Adrenal gland (tissue), 19 donors: ENCODE measurements at places on chromosomes 6 and 20.

- H3K27me3 ChIP-seq, result no peaks in the 10 kb centered on the region
- H3K4me3 ChIP-seq, result no peak overlapping the region
- no peak for DNase-seq
Observed at GRCh38 chr6:142276256-142276655, 25.6 kb upstream of the ADGRG6 start.

DNA sequence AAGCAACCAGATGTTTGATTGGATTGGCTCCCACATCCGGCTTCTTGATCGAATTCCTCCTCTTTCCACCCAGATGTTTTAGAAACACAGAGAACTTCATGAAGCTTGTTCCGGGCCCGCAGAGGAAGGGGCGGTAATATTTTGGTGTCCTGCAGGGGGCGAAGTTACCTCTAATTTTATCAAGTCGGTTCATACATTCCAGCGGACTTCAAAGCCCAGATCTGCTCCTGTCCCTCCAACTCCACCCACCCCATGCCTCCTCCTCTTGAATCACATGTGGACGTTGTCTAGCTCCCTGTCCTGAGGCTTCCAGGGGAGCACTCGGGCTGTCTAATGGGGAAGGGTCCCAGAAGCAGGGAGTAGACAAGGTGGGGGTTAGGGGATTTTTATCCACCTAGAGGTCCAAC is 2.9 kb upstream of the BMP6 start:
- H3K27ac ChIP-seq, result no peak overlapping the region
- H3K36me3 ChIP-seq, result no peaks in the 10 kb centered on the region
- H3K4me1 ChIP-seq, result peaks cover 17% of the 10 kb centered on the region

DNA sequence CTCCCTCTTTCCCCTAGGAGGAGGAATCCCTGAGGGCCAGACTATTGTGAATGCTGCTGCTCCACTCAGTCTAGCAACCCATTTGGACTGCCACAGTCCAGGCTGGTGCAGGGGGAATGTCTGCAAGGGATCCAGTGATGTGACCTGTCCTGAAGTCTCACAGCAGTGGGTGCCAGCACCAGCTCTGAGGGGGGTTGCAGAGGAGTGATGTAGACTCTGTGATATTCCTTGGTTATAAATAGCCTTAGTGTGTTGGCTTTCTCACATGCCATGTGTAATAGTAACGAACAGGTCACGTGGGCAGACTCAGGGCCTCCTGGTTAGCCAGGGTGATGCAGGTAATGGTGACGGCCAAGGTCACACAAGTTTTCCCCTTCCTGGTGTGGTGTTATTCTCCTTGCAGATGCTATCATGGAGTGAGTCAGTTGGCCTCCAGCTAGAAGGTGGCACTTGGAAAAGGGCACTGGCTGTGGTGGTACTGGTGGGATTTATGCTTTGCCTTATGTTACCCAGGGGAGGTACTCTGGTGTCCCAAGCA is 404.4 kb downstream of the UTRN start:
- H3K36me3 ChIP-seq, result no peaks in the 10 kb centered on the region
- no peaks in the 10 kb centered on the region for H3K4me1 ChIP-seq
- no peaks in the 10 kb centered on the region for H3K27me3 ChIP-seq
- H3K4me3 ChIP-seq, result no peak overlapping the region

- H3K36me3 ChIP-seq, result peaks cover 4% of the 10 kb centered on the region
- H3K27me3 ChIP-seq, result no peaks in the 10 kb centered on the region
- H3K4me3 ChIP-seq, result no peak overlapping the region
- peaks cover 18% of the 10 kb centered on the region for H3K4me1 ChIP-seq
Observed at GRCh38 chr20:34029415-34029814, 35.7 kb downstream of the RALY start.

GRCh38 chr6:5471637-5472398 is 210.5 kb downstream of the FARS2 start:
- H3K27ac ChIP-seq, result no peak overlapping the region
- no peak overlapping the region for H3K4me3 ChIP-seq
- no peaks in the 10 kb centered on the region for H3K4me1 ChIP-seq
- peak; percentile 61 for DNase-seq
- H3K27me3 ChIP-seq, result no peaks in the 10 kb centered on the region

DNA sequence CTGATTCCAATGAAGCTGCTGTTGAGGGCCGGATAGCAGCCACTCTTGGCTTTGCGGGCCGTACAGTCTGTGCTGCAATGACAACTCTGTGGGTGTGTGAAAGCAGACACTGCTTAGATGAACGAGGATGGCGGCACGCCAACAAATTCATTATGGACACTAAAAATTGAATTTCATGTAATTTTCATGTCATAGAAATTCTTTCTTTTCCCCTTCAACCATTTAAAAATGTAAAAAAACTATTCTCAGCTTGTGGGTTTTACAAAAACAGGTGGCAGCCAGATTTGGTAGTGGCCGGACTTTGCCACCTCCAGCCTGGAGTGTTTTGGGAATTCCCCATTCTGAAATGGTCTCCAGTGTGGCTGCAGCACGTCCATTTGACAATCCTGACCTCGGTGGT is 26.0 kb downstream of the MAS1 start:
- no peak overlapping the region for H3K27ac ChIP-seq
- no peaks in the 10 kb centered on the region for H3K4me1 ChIP-seq
- DNase-seq, result no peak
- H3K4me3 ChIP-seq, result no peak overlapping the region

DNA sequence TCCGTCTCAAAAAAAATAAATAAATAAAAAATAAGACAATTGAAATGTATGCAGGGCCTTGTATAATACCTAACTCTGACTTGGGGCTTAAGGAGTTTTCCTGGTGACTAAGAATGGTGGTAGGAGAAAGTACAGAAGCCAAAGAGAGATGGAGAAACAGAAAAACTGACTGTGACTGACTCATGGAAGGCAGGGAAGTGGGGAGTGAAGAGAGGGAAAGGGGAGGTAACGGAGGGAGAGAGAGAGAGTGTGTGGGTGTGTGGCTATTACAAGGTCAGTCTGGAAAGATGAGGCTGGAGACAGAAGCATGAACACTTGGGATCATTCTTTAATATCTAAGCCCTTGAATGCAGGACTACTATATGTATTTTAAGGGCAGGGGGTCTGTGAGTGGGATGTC is 38.5 kb downstream of the SNRNP48 start:
- H3K27ac ChIP-seq, result no peak overlapping the region
- peaks cover 7% of the 10 kb centered on the region for H3K4me1 ChIP-seq
- H3K27me3 ChIP-seq, result no peaks in the 10 kb centered on the region

GRCh38 chr20:6999381-6999780 is 231.9 kb downstream of the BMP2 start:
- no peaks in the 10 kb centered on the region for H3K36me3 ChIP-seq
- no peaks in the 10 kb centered on the region for H3K27me3 ChIP-seq
- H3K4me1 ChIP-seq, result no peaks in the 10 kb centered on the region
- H3K4me3 ChIP-seq, result no peak overlapping the region

GRCh38 chr20:59371431-59371830 is 71.0 kb downstream of the EDN3 start:
- DNase-seq, result no peak
- H3K36me3 ChIP-seq, result no peaks in the 10 kb centered on the region
- H3K4me1 ChIP-seq, result no peaks in the 10 kb centered on the region
- no peaks in the 10 kb centered on the region for H3K27me3 ChIP-seq
- H3K27ac ChIP-seq, result no peak overlapping the region
- H3K4me3 ChIP-seq, result no peak overlapping the region

DNA sequence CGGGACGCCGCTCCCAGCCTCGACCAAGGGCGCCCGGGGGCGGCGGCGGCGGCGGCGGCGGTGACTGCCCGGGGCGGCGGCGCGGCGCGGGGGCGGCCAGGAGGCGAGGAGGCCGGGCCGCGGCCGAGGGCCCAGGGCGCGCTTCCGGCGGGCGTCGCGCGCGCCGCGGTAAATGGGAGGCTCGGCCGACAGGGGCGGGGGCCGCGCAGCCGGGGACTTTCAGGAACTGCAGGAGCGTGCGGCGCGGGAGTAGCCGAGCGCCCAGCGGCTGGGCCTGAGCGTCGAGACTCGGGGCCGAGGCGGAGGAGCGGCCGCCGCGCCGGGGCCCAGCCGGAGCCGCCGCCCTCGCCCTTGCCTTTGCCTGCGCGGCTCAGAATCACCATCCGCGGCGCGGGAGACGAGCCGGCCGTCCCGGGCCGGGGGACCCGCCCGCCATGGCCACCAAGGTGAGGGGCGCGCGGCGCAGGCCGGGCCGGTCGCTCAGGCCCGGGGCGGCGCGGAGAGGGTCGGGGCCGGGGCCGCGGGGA is at the start of gene SNX9:
SNX9 (plus strand) TSS at position 246 of the 527 bp plus-strand sequence; CDS start at position 435, 189 bp downstream.
- no peaks in the 10 kb centered on the region for H3K4me1 ChIP-seq
- H3K36me3 ChIP-seq, result no peaks in the 10 kb centered on the region
- H3K27ac ChIP-seq, result peak within 1 kb of the TSS; percentile 100

DNA sequence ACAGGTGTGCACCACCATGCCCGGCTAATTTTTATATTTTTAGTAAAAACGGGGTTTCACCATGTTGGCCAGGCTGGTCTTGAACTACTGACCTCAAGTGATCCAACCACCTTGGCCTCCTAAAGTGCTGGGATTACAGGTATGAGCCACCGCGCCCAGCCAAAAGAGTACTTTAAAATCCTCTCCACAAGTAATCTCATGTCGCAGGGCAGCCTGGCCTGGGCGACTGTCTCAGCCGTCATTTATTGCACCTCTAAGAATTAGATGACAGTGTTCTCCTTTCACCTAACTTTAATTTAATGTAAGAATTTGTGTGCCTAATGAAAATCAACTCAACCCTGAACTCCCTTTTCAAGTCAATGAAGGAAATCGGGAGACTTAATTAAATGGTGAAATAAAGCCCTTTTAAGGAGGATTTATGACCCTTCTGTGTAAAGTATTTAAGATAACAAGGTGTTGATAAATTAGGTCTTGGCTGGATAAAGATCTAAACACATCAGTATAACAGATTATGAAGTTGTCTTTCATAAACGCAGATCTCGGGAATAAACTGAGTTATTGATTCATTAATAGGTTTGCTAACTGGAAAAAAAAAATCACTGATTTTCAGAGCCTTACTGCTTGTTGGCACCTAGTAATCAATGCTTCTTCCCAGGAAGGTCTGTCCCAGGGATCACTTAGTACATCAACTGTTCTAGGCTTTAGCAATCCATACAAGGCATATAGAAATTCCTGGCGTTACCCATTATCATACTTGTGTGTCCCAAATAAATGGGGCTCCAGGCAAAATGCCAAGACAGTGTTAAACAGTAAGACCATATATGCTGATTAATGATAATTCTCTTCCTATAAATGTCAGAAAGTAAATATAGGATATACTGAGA is 209.3 kb downstream of the GMDS start:
- H3K27me3 ChIP-seq, result no peaks in the 10 kb centered on the region
- DNase-seq, result no peak
- H3K27ac ChIP-seq, result no peak overlapping the region
- no peak overlapping the region for H3K4me3 ChIP-seq

GRCh38 chr6:18561037-18561750 is 174.0 kb downstream of the RNF144B start:
- no peaks in the 10 kb centered on the region for H3K36me3 ChIP-seq
- H3K4me3 ChIP-seq, result no peak overlapping the region
- no peak overlapping the region for H3K27ac ChIP-seq
- DNase-seq, result no peak
- H3K27me3 ChIP-seq, result no peaks in the 10 kb centered on the region

DNA sequence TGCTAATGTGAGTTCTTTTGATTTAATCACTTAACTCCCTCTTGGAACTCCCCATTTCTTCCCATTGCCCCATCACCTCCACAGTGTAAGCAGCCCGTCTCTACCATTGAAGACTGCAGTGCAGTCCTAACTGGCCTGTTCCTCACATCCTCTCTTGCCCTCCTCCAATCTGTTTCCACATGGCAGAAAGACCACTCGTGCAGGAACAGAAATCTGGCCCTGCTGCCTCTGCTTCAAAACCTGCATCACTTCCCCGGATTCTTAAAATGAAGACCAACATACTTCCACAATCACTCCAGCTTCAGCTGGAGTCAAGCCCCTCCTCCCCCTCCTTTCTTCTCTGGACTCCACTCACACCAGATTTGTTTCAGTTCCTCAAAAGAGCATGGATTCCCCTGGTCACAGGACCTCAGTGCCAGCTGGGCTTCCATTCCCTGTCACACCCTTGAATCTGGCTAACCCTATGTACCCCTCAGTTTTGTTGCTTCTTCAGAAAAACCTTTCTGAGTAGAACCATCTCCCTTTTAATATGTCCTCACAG is 802.3 kb downstream of the MAFB start:
- DNase-seq, result peak; percentile 51
- no peak overlapping the region for H3K4me3 ChIP-seq
- H3K27ac ChIP-seq, result peak overlapping the region; percentile 51
- no peaks in the 10 kb centered on the region for H3K36me3 ChIP-seq
- no peaks in the 10 kb centered on the region for H3K27me3 ChIP-seq

DNA sequence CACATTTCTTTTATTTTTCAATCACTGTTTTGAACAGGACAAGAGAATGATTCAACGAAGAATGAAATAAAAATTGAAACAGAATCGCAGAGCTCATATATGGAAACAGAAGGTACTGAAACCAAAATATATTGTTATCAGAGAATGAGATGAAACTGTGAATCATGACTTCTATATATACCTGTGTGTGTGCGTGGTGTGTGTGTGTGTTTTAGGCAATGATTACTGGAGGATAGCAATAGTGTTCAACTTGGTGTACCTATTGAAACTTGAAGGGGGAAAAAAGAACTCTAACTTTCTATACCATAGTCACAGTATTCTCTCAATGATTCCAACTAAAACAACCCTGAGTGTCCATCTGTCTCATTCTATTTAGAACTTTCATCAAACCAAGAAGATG is 586.6 kb downstream of the KIF16B start:
- no peak for DNase-seq
- H3K4me1 ChIP-seq, result no peaks in the 10 kb centered on the region
- no peaks in the 10 kb centered on the region for H3K27me3 ChIP-seq
- H3K4me3 ChIP-seq, result no peak overlapping the region

DNA sequence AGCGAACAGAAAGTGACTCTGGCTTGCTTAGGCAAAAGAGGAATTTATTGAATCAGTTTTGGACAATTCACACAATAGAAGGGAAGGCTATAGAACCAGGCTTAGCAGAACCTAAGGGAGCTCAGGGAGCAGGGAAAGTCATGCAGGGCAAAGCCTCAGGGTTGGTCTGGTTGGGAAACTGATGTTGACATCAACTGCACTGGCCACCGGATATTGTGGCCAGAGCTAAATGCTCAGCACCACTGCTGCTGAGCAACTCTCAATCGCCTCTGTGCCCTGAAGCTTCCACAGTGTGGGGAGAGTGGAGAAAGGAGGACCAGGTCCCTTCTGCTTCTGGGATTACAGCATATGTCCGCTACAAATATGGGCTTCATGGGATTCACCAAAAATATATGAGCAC is 93.3 kb upstream of the GCM1 start:
- H3K4me3 ChIP-seq, result no peak overlapping the region
- DNase-seq, result no peak
- no peaks in the 10 kb centered on the region for H3K4me1 ChIP-seq
- no peaks in the 10 kb centered on the region for H3K27me3 ChIP-seq
- no peak overlapping the region for H3K27ac ChIP-seq
